Peyer's patch (tissue), 4 donors: ENCODE measurements at places on chromosomes 6 and 20. TPM values are rescaled to one million over a fixed set of nuclear protein-coding genes. Genes with fewer than 3 reads are reported as not detected.

The CASS4 gene
- total RNA-seq, result 3.3 TPM

The TJAP1 gene
- total RNA-seq, result 38.5 TPM

The TULP1 gene
- not detected for total RNA-seq

The PTCRA gene
- total RNA-seq, result not detected

The IPCEF1 gene
- 2.1 TPM for total RNA-seq

The ANKRD6 gene
- total RNA-seq, result 0.57 TPM

The GABRR2 gene
- total RNA-seq, result 6.6 TPM

The DPPA5 gene
- total RNA-seq, result not detected

The CRYBG1 gene
- 54.5 TPM for total RNA-seq

The RNF182 gene
- total RNA-seq, result not detected

The C20orf141 gene
- total RNA-seq, result not detected

The STMND1 gene
- not detected for total RNA-seq

The SAMD10 gene
- total RNA-seq, result 10.5 TPM

The RSPH4A gene
- 1.6 TPM for total RNA-seq

The LPA gene
- 0.94 TPM for total RNA-seq

The PREP gene
- 69.6 TPM for total RNA-seq

The PRL gene
- total RNA-seq, result not detected

The HLA-DQA2 gene
- total RNA-seq, result not detected

The PKIB gene
- total RNA-seq, result 35.3 TPM

The TREM2 gene
- not detected for total RNA-seq

The IBTK gene
- 38.7 TPM for total RNA-seq

The IL17A gene
- not detected for total RNA-seq

The PNPLA1 gene
- 4.0 TPM for total RNA-seq

The MYLIP gene
- total RNA-seq, result 20.1 TPM

The ID4 gene
- total RNA-seq, result 7.6 TPM

The CPXM1 gene
- total RNA-seq, result 1.2 TPM

The DYNLT2 gene
- total RNA-seq, result 4.1 TPM

The SLC22A16 gene
- not detected for total RNA-seq

The MATN4 gene
- not detected for total RNA-seq

The COL20A1 gene
- total RNA-seq, result not detected

The GSTA4 gene
- 13.9 TPM for total RNA-seq

The SLC25A27 gene
- total RNA-seq, result 27.5 TPM

The GDAP1L1 gene
- total RNA-seq, result 1.2 TPM

The PRICKLE4 gene
- 23.4 TPM for total RNA-seq

The GMNN gene
- total RNA-seq, result 8.2 TPM

The MAD2L1BP gene
- total RNA-seq, result 32.2 TPM

The ANKEF1 gene
- total RNA-seq, result 4.2 TPM

The DLL1 gene
- 25.9 TPM for total RNA-seq

The OLIG3 gene
- total RNA-seq, result not detected

The GABBR1 gene
- total RNA-seq, result 4.7 TPM

The SCRT2 gene
- not detected for total RNA-seq

The CDH26 gene
- 9.8 TPM for total RNA-seq

The TUBB1 gene
- total RNA-seq, result not detected

The NFKBIL1 gene
- 26.3 TPM for total RNA-seq

The MAFB gene
- 16.6 TPM for total RNA-seq

The THBD gene
- 31.4 TPM for total RNA-seq

The PTK7 gene
- 22.3 TPM for total RNA-seq

The APCDD1L gene
- total RNA-seq, result not detected

The MMP24 gene
- 2.7 TPM for total RNA-seq

The FAXC gene
- 6.6 TPM for total RNA-seq

The UBD gene
- total RNA-seq, result 24.8 TPM
